Stimulated activated CD4-positive, alpha-beta T cell treated with anti-CD3 and anti-CD28 coated beads, Interleukin-15, amount 100 ng/mL, for 1 hour (primary cell): ENCODE measurements at places on chromosomes 6 and 20.

- no peak for DNase-seq
Observed at GRCh38 chr20:58492795-58493524, 22.2 kb downstream of the APCDD1L start.

DNA sequence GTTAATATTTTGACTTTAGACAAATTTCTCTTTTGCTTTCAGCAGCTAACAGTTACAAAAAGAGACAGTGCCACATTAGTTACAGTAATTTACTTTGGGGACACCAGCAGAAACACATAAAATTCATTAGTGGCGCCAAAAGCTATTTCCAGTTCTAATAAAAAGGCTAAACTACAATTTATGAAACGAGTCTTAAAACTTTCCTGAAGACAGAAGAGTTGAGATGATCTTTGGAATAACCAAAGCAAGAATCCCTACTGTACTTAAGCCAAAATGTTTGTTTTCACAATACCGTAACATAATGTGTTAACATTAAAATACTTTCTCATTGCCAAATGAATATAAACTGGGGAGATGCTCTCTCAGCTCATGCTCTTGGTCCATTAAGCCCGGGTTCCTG is 350.2 kb upstream of the AGPAT4 start:
- DNase-seq, result no peak

DNA sequence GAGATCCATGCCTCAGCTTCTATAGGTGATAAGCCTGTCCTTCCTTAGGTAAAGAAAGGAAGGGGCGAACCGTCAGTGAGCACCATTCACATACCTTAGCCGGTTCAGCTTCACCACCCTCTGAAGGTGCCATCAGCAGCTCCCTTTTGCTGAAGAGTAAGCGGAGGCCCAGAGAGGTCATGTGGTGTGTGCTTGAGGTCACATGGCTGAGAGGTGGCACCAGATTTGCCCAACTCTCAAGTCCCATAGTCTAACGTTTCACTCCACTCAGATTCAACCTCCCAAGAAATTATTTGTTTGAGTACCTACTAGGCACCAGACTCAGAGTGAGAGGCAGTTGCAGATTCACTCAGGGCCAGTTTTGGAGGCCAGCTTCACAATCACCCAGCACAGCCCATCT is 18.5 kb upstream of the RSPO4 start:
- no peak for DNase-seq

- DNase-seq, result no peak
Observed at GRCh38 chr6:140833408-140833807, 1299.3 kb upstream of the GJE1 start.

- no peak for DNase-seq
Observed at GRCh38 chr6:91705646-91706045, 1118.8 kb upstream of the MAP3K7 start.

DNA sequence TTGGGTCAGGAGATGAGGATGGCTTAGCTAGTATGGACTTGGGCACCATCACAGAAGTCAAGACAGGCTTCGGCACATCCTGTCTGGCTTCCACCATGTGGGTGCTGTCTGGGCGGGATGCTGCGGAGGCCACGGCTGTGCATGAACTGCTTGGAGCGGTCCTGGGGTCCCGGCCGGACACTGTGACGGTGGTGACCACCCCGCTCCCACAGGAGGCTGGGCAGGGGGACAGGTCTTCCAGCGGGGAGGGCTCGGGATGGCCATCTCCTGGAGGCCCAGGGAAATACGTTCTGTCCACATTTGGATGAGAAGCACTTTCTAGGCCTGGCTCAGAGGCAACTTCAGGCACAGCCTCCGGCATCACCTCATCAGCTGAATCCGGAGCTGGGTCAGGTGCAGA is 32.1 kb upstream of the TCFL5 start:
- no peak for DNase-seq

DNA sequence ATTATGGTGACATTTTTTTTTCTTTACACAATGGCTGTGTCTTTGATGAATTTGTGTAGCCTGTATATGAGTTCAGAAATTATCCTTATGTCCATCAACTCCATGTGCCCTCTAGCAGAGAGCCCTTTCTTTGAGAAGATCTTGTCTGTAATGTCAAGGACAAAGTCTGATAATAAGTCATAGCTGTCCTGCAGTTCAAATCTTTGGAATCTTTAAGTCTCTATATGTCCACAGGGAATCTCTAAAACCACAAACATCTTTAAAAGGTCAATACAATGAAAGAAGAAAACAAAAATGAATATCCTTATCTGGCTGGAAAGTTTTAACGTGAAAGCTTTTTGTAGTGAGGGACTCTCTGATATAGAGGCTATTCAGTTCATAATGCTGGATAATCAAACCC is 16.9 kb upstream of the TMEM14A start:
- no peak for DNase-seq

DNA sequence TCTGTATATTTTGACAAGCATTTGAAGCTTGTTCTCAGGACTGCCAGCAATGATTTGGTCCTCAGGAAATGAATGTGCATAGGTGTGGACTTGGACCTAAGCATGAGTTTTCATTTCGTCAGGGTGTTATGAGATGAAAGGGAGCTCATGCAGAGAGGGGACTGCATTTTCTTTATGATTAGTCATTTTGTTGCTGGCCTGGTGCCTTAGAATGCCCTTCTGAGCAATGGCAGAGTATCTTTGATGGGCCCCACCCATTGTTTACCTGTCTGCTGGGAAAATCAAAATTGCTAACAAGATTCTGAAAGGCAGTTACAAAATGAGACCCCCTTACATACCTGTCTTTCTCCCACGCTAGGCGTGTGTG is 51.5 kb upstream of the MTHFD1L start:
- DNase-seq, result no peak

GRCh38 chr20:32368925-32369324 is 10.8 kb downstream of the ASXL1 start:
- DNase-seq, result no peak

DNA sequence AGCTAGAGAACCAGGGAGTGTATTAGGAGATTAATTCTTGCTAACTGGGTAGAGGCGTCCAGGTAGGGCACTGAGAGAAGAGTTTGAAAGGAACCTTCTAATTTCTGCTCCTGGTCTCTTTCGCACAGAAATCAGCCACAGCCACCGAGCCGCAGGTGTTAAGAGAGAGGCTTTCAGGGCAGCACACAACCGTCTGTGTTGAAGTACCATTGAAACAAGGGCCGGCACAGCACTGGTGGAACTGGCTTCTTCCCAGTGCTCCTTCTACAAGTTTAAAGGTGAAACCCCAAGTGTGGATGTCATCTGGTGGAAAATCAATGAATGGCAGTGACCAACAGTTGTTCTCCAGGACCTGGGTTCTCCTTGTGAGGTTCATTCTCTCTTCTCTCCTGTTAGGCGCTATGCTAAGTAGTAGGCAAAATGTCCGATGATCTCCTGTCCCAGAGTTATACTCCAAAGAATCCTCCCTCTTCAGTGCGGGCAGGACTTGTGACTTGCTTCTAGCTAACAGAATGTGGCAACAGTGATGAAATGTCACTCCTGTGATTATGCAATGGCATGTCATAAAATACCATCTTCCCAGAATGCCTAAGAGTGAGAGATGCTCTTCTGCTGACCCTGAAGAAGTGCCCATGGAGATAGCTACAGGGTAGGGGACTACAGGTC is 15.0 kb upstream of the RIN2 start:
- DNase-seq, result no peak

DNA sequence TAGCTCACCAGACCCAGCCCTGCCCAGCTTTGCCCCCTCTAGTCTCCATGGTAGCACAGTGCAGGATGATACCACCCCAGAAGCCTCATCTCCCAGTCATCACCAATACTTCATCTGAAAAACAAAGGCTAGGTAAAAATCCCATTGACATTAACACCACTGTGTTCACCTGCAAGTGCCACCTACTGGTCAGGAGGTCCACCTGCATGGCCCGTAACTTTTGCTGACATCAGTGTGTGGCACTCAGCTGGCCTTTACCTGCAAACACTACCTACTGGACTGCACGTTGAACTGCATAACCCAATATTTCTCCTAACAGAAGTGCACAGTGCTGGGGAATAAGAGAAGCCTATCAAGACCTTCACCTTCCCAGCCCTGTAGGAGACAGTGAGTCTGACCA is 234.7 kb upstream of the ADGRB3 start:
- no peak for DNase-seq

DNA sequence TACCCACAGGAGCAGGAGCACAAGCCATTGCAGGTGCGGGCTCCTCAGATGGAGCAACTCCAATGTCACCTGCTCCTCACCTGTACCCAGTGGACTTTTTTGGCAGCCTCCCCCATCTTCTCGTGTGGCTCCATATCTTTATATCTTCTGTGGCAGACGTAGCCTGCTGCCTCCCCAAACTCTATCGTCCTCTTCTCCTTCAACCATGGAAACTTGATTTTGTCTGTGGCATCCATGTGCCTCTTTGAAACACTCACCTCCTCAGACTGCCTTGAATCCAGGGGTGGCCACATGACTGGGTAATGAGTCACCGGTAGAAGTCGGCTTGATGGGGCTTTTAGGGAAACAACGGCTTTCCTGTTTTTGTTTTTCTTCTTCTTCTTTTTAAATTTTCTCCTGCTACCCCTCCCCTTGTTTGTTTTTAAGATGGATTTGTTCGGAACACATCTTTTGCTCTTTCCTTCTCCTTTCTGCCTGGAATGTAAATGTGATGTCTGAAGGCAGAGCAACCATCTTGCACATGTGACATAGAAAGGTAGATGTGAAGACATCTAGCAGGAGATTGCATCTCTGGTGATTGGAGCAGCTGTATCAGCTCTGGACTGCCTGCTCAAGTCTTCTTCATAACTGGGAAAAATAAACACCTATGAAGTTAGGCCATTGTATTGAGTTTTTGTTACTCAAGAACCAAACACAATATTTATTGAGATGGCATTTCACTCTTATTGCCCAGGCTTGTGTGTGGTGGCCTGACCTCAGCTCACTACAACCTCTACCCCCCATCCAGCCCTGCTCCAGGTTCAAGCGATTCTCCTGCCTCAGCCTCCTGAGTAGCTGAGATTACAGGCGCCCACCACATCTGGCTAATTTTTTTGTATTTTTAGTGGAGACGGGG is 69.9 kb upstream of the DDR1 start:
- no peak for DNase-seq

- DNase-seq, result no peak
Observed at GRCh38 chr20:8616792-8617191, 452.1 kb upstream of the PLCB4 start.

DNA sequence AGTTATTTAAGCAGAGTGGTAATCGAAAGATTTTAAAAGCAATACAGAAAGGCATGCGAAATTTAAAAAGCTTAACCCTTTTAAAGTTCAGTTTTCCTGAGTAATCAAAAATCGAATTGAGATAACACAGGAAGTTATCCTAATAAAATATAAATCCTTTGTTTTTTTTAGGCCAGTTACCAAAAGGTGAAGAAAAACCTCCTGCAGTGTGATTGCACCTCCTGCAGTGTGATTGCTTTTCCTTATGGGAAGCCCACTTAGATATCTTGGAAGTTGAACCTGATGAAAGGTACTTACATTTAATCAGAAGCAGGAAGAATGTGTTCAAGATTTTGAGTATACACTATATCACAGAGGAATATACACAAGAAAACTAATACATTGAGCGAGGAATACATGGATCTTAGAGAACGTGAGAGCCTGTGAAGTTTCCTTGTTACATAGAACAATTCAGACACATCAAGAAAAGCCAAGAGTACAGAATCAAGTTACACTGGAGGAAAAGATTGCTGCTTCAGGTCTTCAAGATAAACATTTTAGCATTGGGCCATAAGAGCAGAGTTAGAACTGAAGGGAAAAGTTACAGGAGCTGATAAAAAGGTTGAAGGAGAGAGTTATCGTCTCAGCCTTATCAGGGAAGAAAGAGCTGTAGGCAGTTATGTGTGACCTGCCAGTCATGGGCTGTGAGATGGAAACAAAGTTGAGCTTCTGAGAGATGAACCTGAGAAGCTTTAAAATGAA is 7.7 kb upstream of the TMEM181 start:
- no peak for DNase-seq

GRCh38 chr6:111576291-111576690 is 29.4 kb downstream of the TRAF3IP2 start:
- no peak for DNase-seq

- no peak for DNase-seq
Observed at GRCh38 chr6:52297433-52297832, 12.9 kb upstream of the MCM3 start.

- no peak for DNase-seq
Observed at GRCh38 chr6:44667226-44667625, 279.7 kb downstream of the CDC5L start.

DNA sequence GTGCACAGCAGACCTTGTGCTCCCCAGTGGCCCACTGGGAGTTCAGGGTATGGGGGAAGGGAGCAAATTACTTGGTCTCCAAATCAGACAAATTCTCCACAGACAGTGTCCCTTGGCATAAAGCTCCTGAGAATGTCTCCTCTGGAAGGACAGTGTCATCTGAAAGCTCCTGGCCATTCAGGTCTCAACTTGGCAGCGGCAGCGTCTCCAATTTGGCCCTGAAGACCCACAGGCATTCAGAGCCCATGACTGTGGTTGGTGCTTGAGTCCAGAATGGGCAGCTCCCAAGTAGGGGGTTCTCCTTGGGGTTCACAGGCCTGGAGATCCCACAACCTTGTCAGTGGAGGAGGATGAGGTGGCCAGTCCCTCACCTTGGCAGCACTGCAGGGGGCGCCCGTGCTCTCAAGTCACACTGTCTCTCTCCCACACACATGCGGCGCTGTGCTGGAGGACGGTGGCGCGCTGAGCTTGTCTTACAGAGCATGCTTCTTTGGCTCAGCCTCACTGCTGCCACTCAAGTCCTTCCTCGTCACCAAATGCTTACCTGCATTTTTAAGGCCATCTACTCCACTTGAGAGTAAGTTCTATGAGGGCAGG is 20.7 kb downstream of the DYNLRB1 start:
- DNase-seq, result peak; percentile 13

- no peak for DNase-seq
Observed at GRCh38 chr20:5070081-5070480, 49.7 kb downstream of the PCNA start.

DNA sequence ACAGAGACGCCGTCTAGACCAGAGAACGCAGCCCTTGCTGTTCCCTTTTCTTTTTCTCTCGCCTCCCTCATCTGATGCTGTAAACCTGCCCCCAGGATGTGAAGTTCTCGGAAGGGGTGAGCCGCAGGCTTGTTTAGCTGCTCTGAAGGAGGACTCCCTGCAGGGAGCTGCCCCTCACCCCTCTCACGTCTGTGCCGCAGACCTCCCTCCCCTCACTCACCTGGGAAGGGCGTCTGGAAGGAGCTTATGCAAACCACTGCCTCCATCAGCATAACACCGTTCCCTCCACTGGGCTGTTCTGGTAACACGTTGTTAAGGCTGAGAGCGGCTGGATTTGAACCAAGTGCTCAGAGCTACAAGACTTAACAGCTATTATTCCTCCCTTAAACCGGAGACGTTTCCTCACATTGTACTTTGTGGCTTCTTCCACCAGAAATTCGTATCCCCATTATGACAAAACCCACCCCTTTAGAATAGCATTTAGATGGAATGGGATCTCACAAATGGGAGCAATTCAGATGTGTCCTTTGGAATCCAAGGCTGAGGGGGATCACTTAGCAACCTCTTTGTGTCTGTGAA is 99.8 kb downstream of the SMOC2 start:
- no peak for DNase-seq
